ENCODE measurements at places on chromosomes 12 and 14.

DNA sequence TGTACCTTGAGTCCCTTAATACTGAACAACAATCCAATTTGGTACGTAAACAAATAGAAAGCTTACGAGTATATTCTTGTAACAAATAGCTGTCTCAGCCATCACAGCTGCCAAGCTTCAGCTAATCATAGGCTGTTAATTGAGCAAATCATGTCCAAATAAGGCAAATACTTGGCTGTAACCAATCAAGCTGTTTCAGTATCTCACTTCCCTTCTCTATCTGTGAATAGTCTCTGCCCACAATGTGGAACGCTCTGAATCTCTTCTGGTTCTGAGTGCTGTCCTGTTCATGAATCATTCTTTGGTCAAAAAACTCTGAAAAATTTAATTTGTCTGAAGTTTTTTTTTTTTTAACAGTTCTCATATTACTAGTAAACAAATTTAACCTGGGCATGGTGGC is 5.8 kb upstream of the NEMF start:
- no peak for DNase-seq

GRCh38 chr14:104637546-104638003 is 33.0 kb upstream of the TMEM179 start:
- no peak for DNase-seq

- no peak for DNase-seq
Observed at GRCh38 chr14:50836515-50836914, 5.6 kb upstream of the NIN start.

GRCh38 chr14:77593501-77593961 is 22.9 kb downstream of the SPTLC2 start:
- no peak for DNase-seq

DNA sequence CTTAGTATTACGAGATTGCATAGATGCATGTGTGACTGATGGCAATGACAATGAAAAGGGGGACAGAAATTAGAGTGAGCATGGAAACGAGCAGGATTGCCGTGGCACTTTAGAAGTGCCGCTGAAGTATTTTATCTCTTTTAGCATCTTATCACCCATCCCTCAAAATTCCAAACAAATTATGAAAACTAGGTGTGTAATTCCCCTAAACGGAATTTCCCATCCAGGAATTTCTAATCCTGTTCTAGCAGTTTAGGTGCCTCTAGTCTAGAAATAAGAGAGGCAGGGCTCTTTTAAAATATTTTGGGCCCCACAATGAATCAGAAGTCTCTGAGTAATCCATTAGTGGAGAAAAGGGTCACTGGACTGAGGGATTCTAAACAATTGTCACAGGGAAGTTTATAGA is 947 bp downstream of the TMEM52B start:
- no peak for DNase-seq
